ENCODE measurements at places on chromosomes 5 and 9.
A peak's percentile ranks its signal among the peaks of the same experiment; 100 is the strongest.

DNA sequence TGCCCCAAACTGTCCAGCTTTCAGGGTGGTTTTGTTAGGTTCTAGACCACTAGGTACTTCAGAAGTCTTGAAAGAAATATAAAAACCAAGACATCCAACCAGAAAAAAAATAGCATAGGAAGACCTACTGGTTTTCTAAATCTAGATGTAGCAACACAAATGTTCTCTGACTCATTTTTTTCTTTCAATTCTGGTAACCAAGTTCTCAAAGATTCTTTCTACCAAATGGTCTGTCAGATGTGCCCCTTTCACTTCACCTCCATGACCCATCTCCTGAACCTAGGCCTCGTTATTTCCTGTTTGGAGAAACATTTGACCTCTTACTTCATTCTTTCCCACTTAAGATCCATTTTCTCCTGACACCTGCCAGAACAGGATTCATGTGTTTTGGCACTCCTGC lies 355.3 kb downstream of the KIAA0825 start:
- no peaks in the 10 kb centered on the region for H3K27me3 ChIP-seq
- no peaks in the 10 kb centered on the region for H3K36me3 ChIP-seq
- DNase-seq: no peak
- no peak overlapping the region for H3K4me3 ChIP-seq
- H3K27ac ChIP-seq: no peak overlapping the region

- H3K27ac ChIP-seq: no peak overlapping the region
- H3K27me3 ChIP-seq: no peaks in the 10 kb centered on the region
- peaks cover 9% of the 10 kb centered on the region for H3K36me3 ChIP-seq
These were observed 4.3 kb downstream of the TCERG1 start for GRCh38 chr5:146451411-146451810.

DNA sequence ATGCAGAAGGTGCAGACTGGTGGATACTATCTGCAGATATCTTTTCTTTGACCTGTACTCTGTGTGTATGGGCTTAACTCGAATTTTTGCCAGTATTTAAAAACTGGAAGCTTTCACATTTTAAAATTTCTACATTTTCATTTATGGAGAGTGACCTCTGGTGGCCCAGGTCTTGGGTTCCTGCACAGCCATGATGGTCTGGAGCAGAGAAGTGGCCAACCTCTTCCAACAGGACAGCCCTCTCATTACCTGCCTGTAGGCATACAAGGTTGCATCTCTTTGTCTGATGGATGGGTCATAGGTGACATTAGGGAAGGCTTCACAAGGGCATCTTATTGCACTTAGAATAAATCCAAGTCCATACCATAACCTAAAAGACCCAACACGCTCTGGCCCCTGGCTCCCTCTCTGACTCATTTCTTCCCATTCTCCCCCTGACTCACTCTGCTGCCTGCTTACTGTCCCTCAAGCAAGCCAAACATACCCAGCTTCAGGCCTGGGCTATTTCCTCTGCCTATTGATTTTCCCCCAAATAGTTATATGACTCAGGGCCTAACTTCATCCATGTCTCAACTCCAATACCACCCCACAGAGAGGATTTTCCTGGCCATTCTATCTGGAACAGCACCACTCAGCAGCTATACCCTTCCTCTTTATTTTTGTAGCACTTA lies 113.3 kb upstream of the SLC1A3 start:
- H3K4me3 ChIP-seq: no peak overlapping the region
- H3K36me3 ChIP-seq: no peaks in the 10 kb centered on the region
- H3K27ac ChIP-seq: no peak overlapping the region
- peak; percentile 4 for DNase-seq

- H3K27ac ChIP-seq: no peak overlapping the region
- no peaks in the 10 kb centered on the region for H3K36me3 ChIP-seq
- DNase-seq: no peak
These were observed 70.2 kb upstream of the TUT7 start for GRCh38 chr9:86424251-86424891.

DNA sequence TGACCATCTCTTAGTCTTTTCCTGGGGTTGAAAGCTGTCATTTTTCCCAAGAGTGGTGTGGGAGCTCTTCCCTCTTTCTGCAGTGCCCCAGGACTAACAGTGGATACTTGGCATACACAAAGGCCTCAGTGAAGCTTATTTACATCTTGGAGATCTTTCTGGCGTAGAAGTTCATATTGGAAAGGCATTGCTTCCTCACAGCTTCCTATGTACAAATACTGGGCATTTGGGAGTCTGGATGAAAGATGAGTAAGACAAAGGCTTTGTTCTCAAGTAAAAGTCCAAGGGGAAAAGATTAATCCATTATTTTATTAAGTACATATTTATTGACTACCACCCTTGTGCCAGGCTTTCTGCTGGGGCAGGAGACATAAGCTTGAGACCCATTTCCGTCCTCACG lies 22.0 kb downstream of the MAP3K1 start:
- H3K27me3 ChIP-seq: no peaks in the 10 kb centered on the region
- H3K4me1 ChIP-seq: peaks cover 2% of the 10 kb centered on the region
- H3K27ac ChIP-seq: no peak overlapping the region
- no peaks in the 10 kb centered on the region for H3K36me3 ChIP-seq

DNA sequence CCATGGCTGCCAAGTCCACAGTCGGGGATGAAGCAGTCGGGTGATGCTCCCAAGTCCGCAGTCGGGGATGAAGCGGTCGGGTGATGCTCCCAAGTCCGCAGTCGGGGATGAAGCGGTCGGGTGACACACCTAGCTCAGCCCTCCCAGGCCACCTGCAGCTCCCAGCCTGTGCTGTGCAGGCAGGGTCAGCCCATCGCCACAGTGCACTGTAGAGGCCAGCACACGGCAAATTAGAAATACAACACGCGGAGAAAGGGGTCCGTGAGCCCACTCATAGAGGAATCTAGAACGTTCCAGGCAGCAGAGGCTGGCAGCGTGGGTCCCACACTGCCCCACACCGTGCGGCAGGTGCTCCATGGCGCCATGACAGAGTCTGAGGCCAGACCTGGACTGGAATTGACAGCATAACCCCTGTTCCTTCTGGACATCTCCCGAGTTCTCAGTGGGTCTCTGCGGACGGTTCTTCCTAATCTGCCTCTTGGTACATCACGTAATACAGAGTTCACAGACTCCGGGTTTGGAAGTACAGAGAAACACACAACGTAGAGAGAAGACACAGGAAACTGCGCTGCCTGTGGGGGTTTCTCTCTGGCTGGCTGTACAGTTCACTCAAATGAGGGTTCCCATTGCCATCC lies 7.7 kb upstream of the EXOC3 start:
- no peak overlapping the region for H3K4me3 ChIP-seq
- no peaks in the 10 kb centered on the region for H3K27me3 ChIP-seq
- no peak for DNase-seq
- H3K4me1 ChIP-seq: peaks cover 14% of the 10 kb centered on the region
- H3K27ac ChIP-seq: no peak overlapping the region
- H3K36me3 ChIP-seq: no peaks in the 10 kb centered on the region

- H3K27ac ChIP-seq: no peak overlapping the region
- H3K4me1 ChIP-seq: peaks cover 9% of the 10 kb centered on the region
- no peak overlapping the region for H3K4me3 ChIP-seq
- DNase-seq: no peak
- no peaks in the 10 kb centered on the region for H3K27me3 ChIP-seq
These were observed 946 bp upstream of the LTC4S start for GRCh38 chr5:179792612-179793467.
